NCI-H748 treated with DMSO at 0.1 percent for 48 hours (cell line): ENCODE measurements at places on chromosomes 11 and 22.

DNA sequence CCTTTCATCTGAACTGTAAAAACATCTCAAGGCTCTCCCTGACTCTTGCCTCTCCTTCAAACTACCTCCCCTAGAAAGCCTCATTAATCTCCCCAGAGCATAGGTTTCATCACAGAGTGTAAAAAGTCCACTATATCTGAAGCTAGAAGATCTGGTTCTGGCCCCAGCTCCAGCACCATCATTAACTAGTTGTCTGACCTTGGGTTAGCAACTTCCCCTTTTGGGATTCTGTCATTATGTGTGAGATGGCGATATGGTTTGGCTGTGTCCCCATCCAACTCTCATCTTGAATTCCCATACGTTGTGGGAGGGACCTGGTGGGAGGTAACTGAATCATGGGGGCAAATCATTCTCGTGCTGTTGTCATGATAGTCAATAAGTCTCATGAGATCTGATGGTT, 97.3 kb downstream of the KCNC1 start:
- DNase-seq = no peak

GRCh38 chr11:26958005-26958701, 35.8 kb upstream of the FIBIN start:
- no peak for DNase-seq

DNA sequence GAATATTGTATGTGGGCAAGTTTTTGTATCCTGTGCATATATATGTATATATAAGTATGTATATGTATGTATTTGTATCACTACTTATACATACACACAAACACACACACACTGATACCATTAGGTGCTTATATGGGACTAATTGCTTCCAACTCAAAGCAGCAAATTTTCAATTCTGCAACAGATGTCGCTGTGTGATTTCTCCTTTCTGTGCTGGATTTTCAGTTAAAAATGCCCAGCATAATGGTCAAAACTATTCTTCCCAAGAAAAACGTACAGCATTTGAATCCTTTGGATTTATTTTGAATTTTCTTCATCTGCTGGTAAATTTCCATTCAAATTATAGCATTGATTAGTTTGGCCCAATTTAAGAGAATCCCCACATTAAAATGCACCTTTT, 4.3 kb downstream of the CADM1 start:
- DNase-seq = no peak

GRCh38 chr11:126716456-126717083, 284.0 kb downstream of the KIRREL3 start:
- peak; percentile 41 for DNase-seq

- no peak for DNase-seq
These were observed 32.6 kb upstream of the NNMT start for GRCh38 chr11:114263513-114264170.

DNA sequence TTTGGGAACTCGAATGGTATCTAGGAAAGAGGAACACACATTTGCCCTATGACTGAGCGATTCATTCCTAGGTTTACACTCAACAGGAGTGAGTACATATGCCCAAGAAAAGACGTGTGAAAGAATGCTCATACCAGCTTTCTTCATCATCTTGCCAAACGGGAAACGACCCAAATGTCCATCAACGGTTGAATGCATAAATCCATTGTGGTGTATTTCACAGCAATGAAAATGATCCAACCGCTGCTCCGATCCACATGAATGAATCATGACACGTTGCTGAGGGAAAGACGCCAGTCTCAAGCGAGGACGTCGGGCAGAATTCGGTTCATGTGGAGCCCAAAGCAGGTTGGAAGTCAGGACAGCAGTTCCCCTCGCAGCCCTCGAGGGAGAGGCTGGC, 71.5 kb downstream of the CYTH4 start:
- DNase-seq = no peak

DNA sequence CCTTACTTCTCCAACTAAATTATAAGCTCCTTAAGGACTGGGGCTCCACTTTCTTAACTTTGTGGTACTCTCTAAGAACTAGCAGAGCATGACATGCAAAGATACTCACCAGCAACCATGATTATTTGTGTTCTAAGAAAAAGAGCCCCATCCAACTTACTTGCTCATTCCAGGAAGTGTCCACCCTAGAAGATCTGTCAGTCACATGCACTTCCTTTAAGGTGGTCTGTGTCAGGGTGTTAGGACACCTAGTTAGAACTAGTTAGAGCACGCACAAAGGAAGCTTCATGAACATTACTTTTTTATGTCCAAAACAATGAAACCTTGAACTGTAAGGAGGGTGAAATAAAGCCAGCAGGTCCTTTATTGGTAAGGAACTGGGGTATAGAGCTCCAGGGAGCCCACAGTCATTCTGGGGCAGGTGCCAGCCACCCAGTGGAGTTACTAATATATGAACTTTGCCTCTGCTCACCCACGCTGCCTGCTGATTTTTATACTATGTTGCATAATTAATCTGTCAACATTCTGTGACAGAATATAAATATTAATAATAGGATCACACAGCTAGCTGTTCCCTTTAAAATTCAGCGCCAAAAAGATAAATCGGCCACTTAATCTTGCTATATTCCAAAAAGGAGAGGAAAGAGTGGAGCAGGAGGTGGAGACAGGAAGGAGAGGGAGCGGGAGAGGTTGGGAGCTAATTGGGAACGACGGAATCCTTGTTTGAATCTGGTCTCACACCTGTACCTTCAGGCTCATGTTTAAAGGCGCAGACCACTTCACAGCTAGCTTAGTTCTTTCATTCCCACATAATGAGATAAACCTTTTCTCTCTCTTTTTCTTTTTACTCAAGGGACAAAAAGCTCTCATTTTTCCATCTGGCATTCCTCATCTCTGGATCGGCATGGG, 755.0 kb downstream of the OPCML start:
- no peak for DNase-seq

GRCh38 chr11:20873054-20873453, 203.7 kb downstream of the NELL1 start:
- DNase-seq = peak; percentile 91

GRCh38 chr22:32574411-32574810, 99.8 kb downstream of the FBXO7 start:
- no peak for DNase-seq

- no peak for DNase-seq
These were observed 257.8 kb upstream of the SYN3 start for GRCh38 chr22:33315954-33316353.

- no peak for DNase-seq
These were observed 161.0 kb upstream of the SORL1-AS1 start for GRCh38 chr11:121613724-121614123.

- DNase-seq = no peak
These were observed 212.0 kb upstream of the PGR start for GRCh38 chr11:101341578-101341977.

GRCh38 chr22:24289114-24289513, 18.5 kb downstream of the SPECC1L start:
- DNase-seq = no peak

DNA sequence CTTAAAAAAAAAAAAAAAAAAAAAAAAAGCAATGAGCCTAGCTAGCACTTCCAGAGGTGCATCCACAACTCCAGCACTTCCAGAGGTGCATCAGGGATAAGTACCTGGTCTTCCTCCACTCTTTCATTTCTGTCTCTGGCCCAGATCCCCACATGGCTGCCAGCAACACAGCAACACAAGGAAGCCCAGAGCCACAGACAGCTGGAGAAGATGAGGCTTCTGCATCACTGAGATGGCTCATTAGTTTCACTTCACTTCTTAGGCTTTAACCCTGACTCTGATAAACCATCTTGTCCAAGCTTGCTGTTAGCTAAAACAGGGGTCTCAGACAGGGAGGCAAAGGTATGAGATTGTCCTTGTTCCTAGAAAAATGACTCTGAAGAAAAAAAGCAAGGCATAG, 35.6 kb downstream of the PC start:
- no peak for DNase-seq

- no peak for DNase-seq
These were observed 3.6 kb downstream of the OTOG start for GRCh38 chr11:17550450-17551346.

GRCh38 chr22:19291218-19291579, 320 bp downstream of the CLTCL1 start:
- DNase-seq = no peak

GRCh38 chr11:44702889-44703288, 23.9 kb upstream of the TSPAN18 start:
- DNase-seq = no peak

GRCh38 chr22:20965888-20966855, 883 bp upstream of the AIFM3 start:
- no peak for DNase-seq

- DNase-seq = no peak
These were observed 47.6 kb downstream of the NECTIN1 start for GRCh38 chr11:119681361-119681910.

- DNase-seq = no peak
These were observed 75.3 kb upstream of the MTNR1B start for GRCh38 chr11:92894197-92894596.

DNA sequence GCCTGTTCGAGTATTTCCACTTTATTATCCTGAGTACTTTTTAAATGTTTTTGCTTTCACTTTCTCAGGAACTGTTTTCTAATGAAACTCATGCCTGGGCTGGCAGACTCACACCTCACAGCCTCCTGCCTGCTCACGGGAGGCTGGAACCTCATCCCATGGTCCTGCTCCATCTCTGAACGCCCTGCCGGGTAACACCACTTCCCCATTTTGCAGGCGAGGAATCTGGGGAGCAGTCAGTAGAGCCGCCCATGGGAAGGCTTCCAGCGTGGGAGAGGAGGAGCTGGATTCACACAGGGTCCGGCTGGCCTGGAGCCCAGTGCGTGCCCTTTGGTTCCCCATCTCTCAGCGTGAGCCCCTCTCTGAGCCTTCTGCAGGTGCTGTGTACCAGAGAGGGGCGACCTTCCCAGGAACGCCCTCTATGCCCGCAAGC, 53.6 kb downstream of the SCUBE1 start:
- DNase-seq = no peak

DNA sequence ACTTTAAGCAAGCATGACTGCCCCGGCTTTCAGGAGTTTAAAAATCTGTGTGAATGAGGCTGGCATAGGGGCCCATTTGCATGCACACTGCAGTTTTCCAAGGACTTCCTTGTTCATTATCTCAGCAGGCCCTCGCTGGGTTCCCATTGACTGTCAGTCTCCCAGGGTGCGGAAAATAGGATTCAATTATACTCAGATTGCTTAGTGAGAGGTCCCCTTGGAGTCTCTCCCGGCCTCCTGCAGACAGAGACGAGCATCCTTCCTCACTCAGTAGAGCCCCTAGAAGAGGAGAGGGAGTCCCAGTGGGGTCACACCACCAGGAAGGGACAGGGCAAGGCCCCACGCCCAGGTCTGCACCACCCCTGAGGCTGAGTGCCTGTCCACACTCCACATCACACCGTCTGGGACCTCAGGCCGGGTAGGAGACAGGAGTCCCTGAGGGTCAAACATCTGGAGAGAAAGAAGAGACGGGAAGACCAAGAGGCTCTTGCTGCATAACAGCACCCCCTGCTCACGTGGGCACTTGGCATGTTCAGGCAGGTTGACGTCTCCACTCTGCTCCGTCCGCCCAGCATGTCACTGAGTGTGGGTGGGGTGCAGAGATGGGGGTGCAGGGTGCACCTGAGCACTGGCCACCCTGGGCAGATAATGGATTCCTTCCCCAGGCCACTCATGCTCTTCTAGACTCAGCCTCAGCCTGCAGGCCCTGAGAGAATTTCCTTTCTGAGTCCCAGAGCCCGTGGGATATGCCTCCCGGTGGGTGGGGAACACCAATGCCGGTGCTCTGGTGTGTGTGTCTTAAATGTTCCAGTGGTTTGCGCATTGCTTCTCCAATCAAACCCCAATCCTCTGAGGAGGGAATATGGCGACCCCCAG, 58.8 kb downstream of the MCM5 start:
- DNase-seq = no peak

DNA sequence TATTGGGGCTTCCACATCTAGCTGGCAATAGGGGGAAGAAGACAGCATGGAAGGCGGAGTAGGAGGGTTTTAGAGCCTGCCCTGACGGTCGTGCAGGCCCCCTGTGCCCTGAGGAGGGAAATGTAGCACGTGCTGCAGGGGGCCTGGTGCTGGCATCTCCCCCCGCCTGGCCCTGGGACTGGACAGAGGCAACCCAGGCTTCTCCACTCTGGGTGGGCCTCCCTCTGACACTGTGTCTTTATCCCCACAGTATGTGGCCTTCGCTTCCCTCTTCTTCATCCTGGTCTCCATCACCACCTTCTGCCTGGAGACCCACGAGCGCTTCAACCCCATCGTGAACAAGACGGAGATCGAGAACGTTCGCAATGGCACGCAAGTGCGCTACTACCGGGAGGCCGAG, 36.8 kb downstream of the KCNC1 start:
- no peak for DNase-seq

DNA sequence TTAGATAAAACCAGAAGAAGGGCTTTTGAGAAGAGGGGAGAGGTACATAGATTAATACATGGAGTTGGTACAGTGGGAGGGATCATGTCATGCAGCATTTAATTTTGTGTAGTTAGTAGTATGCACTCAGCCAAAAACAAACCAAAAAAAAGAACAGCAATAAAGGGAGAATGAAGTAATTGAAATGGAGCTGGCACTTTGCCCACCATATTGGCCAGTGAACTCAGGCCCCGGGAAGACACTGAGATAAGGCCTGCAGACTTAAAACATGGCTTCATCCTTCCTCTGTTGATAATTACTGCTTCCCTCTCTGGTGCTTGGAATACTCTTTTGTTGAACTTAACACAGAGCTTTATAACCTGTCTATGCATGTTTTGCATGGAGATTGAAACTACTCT, 3.1 kb downstream of the PANX1 start:
- no peak for DNase-seq

- no peak for DNase-seq
These were observed 5.1 kb downstream of the MPZL3 start for GRCh38 chr11:118247041-118247440.

DNA sequence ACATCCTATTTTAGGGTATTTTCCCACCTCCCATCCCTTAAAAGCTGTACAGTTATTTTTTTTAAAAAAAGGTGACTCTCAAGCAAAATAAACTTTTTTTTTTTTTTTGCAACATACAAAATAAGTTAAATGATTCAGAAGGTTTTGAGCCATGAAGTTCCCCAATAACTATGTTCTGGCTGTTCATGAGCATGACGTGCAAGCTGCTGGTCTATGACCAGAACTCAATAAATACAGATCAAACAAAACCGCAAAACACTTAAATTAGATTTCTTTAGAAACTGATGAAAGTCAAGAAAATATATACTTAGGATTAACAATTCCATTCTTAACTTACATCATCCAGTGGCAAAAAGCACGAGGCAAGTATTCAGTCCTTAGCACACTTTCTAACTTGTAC, 24.1 kb upstream of the CLNS1A start:
- DNase-seq = no peak

GRCh38 chr11:60981515-60981914, 10.0 kb downstream of the CD6 start:
- DNase-seq = no peak

- no peak for DNase-seq
These were observed 550.6 kb downstream of the SOX6 start for GRCh38 chr11:15805726-15806125.

GRCh38 chr22:44042249-44043218, 18.4 kb downstream of the PARVB start:
- DNase-seq = no peak

GRCh38 chr22:47331750-47332149, 569.3 kb downstream of the TBC1D22A start:
- no peak for DNase-seq
